ENCODE measurements at places on chromosomes 1 and 21. TPM values are rescaled to one million over a fixed set of nuclear protein-coding genes. Genes with fewer than 3 reads are reported as not detected.
A peak's percentile ranks its signal among the peaks of the same experiment; 100 is the strongest.

Gene RHCE
- 1.4 TPM for total RNA-seq

Gene C8A
- total RNA-seq, result not detected

Gene MROH9
- not detected for total RNA-seq

Gene LRRC42
- total RNA-seq, result 15.0 TPM

Gene CFHR4
- not detected for total RNA-seq

Gene SELP
- total RNA-seq, result 13.4 TPM

Gene LCE1F
- not detected for total RNA-seq

DNA sequence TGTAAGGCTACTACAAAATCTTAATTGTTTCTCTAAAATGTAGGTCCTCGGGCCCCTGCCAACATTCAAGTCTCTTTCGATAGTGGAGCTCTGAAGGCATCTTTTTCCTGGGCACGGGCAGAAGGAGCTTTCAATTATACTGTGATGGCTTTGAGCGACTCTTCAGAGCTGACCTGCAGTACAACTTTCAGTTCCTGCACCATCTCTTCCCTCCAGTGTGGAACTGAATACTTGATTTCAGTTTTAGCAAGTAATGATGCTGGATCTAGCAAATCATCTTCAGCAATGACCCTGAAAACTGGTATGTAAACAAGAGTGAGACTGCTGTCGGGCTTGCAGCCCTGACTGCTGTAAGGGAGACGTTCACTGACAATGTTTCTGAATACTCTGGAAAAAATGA is 9.6 kb downstream of the FNDC7 start:
- no peak for DNase-seq
- H3K4me3 ChIP-seq, result no peak overlapping the region

GRCh38 chr1:26889551-26890466 is at the start of gene GPN2:
TSS of gene GPN2 (minus strand) at chr1:26890283. CDS start at chr1:26890096, 187 bp downstream.
- DNase-seq, result peak; percentile 80
- no peaks in the 10 kb centered on the region for H3K27me3 ChIP-seq
- peaks cover 20% of the 10 kb centered on the region for H3K4me1 ChIP-seq
- peak within 1 kb of the TSS; percentile 89 for H3K4me3 ChIP-seq
- peak within 1 kb of the TSS; percentile 94 for H3K27ac ChIP-seq
- peaks cover 79% of the 10 kb centered on the region for H3K36me3 ChIP-seq

GRCh38 chr21:26433386-26433785 is 139.7 kb downstream of the CYYR1 start:
- H3K4me3 ChIP-seq, result no peak overlapping the region
- no peaks in the 10 kb centered on the region for H3K36me3 ChIP-seq
- no peak overlapping the region for H3K27ac ChIP-seq
- no peaks in the 10 kb centered on the region for H3K4me1 ChIP-seq
- DNase-seq, result no peak

DNA sequence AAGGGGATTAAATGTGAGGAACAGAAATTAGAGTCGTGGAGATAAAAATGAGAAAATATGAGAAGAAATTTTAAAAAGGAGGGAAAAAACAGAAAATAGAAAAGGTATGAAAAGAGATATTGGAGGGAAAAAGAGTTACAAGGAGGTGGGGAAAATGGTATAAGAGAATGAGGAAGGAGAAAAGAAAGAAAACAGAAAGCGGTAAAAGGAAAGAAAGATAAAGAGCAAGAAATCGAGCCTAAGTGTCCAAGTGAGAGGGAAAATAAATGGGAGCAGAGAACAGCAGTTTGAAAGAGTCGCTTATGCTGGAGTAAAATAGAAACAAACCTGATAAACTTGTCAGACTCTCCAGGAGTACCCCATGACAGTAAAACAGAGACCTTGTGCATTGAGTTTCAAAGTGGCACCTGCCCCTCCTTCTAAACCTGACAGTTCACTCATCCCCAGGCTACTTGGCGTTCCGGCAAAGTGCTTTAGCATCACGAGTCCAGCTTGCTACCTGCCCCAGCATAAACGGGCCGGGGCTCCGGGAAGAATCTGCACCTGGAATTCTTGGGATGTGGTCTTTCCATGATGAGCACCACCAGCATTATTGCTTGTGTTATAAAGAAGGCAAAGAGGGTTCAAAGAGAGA is 585 bp downstream of the NEGR1 start:
- peak overlapping the region; percentile 90 for H3K27ac ChIP-seq
- DNase-seq, result no peak

- H3K4me1 ChIP-seq, result no peaks in the 10 kb centered on the region
- no peaks in the 10 kb centered on the region for H3K27me3 ChIP-seq
- no peak overlapping the region for H3K27ac ChIP-seq
- no peak for DNase-seq
- no peaks in the 10 kb centered on the region for H3K36me3 ChIP-seq
These were observed 132.7 kb downstream of the PLPPR4 start for GRCh38 chr1:99397029-99397428.

GRCh38 chr21:41888749-41889376 is 9.7 kb upstream of the PRDM15 start:
- no peaks in the 10 kb centered on the region for H3K36me3 ChIP-seq
- no peaks in the 10 kb centered on the region for H3K4me1 ChIP-seq
- no peak overlapping the region for H3K4me3 ChIP-seq
- no peak for DNase-seq
- peak overlapping the region; percentile 12 for H3K27ac ChIP-seq

DNA sequence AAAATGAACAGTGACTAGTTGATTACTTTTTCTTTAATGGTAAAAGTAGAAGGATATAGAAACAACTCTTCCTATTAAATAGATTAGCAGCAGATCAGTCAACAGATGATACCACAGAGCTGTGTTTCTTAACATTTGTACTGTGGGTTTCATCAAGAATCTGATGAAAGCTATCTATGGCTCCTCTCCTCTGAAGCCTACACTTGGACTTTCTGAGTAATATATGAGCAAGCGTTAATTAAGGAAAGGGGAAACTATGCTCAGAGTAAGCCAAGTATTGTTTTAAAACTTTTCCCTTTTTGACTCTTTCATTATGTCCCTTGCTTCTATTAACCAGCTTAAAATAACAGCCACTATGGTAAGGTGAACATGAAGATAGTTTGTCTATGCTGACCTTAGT is 10.8 kb downstream of the ARID4B start:
- no peak overlapping the region for H3K4me3 ChIP-seq
- no peak for DNase-seq
- no peak overlapping the region for H3K27ac ChIP-seq
- no peaks in the 10 kb centered on the region for H3K27me3 ChIP-seq

DNA sequence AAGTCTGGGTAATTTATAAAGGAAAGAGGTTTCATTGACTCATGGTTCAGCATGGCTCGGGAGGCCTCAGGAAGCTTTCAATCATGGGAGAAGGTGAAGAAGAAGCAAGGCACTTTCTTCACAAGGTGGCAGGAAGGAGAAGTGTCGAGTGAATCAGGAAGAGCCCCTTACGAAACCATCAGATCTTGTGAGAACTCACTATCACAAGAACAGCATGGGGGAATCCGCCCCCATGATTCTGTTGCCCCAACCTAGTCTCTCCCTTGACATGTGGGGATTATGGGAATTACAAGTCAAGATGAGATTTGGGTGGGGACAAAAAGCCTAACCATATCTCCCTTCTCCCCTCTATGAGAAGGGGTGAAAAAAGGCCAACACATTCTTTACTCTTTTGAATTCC is 11.2 kb upstream of the IVNS1ABP start:
- no peak for DNase-seq
- no peak overlapping the region for H3K27ac ChIP-seq
- no peaks in the 10 kb centered on the region for H3K27me3 ChIP-seq
- H3K4me3 ChIP-seq, result no peak overlapping the region
- no peaks in the 10 kb centered on the region for H3K4me1 ChIP-seq

DNA sequence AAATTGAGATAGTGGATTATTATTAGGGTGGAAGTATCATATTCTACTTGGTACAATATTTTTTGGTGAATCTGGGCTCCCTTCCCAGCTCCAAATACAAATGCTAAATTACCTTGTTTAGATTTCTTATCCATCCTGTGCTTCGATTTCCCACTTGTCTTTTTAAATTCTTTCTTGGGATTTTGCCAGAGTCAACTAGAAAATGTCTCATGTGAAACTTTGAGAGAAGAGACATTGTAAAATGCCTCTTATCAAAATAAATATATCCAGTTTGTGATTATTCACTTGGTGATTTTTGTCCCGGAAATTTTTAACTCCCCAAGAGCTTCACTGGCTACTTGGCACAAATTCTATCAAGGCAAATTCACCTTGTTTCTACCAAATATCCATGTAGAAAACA is 202.0 kb downstream of the FMN2 start:
- no peaks in the 10 kb centered on the region for H3K27me3 ChIP-seq
- DNase-seq, result no peak
- H3K36me3 ChIP-seq, result no peaks in the 10 kb centered on the region
- H3K4me1 ChIP-seq, result no peaks in the 10 kb centered on the region

DNA sequence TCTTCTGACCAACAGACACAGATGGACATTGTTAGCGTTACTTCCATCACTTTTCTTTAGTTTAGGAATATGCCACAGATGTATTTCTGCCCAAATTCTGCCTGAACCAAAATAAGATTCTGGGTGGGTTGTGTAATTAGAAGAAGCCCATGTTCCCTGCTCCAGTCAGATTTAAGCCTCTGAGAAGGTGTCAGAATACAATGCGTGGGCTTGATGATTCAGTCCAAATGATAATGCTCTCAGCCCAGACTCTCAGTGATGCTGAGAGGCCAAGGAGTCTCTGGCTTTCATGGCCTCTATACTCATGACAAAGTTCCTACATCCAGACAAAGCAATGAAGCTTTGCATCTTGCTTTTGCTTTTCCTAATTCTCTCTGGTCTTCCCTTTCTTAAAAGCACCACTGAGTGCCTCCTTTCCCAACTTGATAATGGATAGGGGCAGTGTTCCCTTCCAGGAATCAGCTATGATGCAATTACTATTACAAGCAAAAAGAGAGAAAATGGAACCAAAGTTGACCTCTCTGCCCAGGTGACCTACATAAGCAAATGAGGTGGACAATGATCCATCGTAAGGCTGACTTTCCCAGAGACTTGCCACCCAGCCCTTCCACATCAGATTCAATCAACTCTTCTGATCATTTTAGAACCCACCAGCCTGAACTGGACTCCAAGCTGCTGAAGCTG is 8.8 kb downstream of the SEC16B start:
- no peak overlapping the region for H3K4me3 ChIP-seq
- no peaks in the 10 kb centered on the region for H3K27me3 ChIP-seq
- DNase-seq, result no peak
- peaks cover 31% of the 10 kb centered on the region for H3K36me3 ChIP-seq
- no peak overlapping the region for H3K27ac ChIP-seq

- H3K4me3 ChIP-seq, result no peak overlapping the region
- H3K27me3 ChIP-seq, result no peaks in the 10 kb centered on the region
- no peak for DNase-seq
- H3K36me3 ChIP-seq, result no peaks in the 10 kb centered on the region
- peaks cover 6% of the 10 kb centered on the region for H3K4me1 ChIP-seq
These were observed 4.6 kb upstream of the FNDC10 start for GRCh38 chr1:1604374-1605033.

GRCh38 chr21:34715518-34715917 is 46.7 kb downstream of the CLIC6 start:
- H3K4me1 ChIP-seq, result no peaks in the 10 kb centered on the region
- H3K36me3 ChIP-seq, result no peaks in the 10 kb centered on the region
- H3K4me3 ChIP-seq, result no peak overlapping the region
- DNase-seq, result no peak
- H3K27ac ChIP-seq, result no peak overlapping the region
- no peaks in the 10 kb centered on the region for H3K27me3 ChIP-seq

DNA sequence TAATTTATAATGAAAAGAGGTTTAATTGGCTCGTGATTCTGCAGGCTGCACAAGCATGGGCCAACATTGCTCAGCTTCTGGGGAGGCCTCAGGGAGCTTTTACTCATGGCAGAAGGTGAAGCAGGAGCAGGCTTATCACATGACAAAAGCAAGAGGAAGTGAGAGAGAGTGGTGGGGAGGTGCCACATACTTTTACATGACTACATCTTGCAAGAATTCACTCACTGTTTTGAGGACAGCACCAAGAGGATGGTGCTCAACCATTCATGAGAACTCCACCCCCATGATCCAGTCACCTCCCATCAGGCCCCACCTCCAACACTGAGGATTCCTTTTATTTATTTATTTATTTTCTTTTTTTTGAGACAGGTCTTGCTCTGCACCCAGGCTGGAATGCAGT is 5.5 kb upstream of the PLEKHM2 start:
- H3K4me1 ChIP-seq, result peaks cover 7% of the 10 kb centered on the region
- no peaks in the 10 kb centered on the region for H3K36me3 ChIP-seq
- H3K27me3 ChIP-seq, result no peaks in the 10 kb centered on the region
- DNase-seq, result no peak
- H3K27ac ChIP-seq, result no peak overlapping the region

All from heart right ventricle (tissue), 16 donors.